ENCODE measurements at places on chromosomes 16 and 17. TPM values are rescaled to one million over a fixed set of nuclear protein-coding genes. Genes with fewer than 3 reads are reported as not detected.
A peak's percentile ranks its signal among the peaks of the same experiment; 100 is the strongest.

DNA sequence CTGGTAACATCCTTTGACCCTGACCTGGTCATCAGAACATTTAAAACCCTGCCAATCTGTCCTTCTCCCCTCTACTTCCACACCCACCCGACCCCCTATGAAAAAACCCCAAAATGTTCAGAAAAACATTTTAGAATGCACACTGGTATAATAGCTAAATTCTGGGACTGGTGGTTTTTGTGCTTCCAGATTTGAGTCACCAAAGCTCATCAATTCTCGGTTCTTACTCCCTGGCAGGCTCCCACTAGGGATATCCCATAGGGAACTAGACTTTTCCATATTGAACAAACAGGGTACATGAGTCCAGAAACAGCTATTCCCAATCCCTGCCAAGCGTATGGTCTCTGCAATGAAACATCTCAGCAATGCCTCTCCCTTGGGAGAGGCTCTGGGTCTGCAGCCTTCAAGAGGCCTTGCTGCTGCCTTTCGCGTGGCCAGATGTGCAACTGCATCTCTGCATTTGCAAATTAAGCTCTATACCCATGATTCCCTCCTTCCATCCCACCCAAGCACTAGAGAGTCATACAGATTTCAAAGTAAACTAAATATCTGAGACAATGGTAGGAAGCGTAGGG, 67.7 kb downstream of the SMG6 start:
- no peak overlapping the region for H3K4me3 ChIP-seq
- DNase-seq = no peak
- no peak overlapping the region for H3K27ac ChIP-seq
- H3K36me3 ChIP-seq = peaks cover 51% of the 10 kb centered on the region
- peaks cover 61% of the 10 kb centered on the region for H3K4me1 ChIP-seq
- H3K27me3 ChIP-seq = no peaks in the 10 kb centered on the region

DNA sequence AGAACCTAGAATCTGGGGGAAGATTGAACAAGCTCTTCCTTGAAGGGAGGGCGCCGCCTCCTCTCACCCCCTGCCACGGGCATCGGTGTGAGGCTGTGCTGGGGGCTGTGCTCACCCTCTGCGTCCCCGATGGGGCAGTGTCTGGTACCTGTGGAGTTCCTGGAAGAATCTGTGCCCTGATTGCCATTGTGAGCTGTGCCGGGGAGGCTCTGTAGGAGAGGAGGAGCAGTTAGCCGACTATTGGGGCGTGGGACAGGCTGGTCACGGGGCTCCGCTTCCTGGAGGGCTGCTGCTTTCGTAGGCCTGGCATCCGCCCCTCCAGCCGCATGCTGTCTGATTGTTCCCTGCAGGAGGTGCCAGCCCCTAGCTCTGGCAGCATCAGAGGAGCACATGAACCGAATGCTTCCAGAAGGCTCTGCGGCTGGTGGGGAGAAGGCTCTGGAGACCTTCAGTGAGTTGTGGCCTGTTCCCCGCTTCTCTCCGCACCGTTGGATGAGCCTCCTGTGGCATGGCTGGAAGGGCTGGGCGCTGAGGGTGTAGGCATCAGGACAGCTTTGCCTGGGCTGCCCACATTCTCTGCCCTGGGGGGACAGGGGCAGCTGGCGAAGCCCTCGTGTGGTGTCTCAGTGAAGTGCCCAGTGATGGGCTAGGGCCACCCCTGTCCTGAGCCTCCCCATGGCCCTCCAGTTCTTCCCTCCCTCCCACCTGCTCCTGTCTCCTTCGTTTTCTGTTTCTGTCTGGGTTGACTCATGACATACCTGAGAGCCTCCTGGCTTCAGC, 86.9 kb downstream of the SEC14L1 start:
- H3K27me3 ChIP-seq = no peaks in the 10 kb centered on the region
- H3K27ac ChIP-seq = no peak overlapping the region
- DNase-seq = no peak
- no peaks in the 10 kb centered on the region for H3K4me1 ChIP-seq
- H3K4me3 ChIP-seq = no peak overlapping the region

GRCh38 chr17:63096426-63096825, 130.4 kb downstream of the TANC2 start:
- DNase-seq = no peak
- H3K4me1 ChIP-seq = no peaks in the 10 kb centered on the region
- H3K27ac ChIP-seq = no peak overlapping the region
- no peaks in the 10 kb centered on the region for H3K27me3 ChIP-seq

DNA sequence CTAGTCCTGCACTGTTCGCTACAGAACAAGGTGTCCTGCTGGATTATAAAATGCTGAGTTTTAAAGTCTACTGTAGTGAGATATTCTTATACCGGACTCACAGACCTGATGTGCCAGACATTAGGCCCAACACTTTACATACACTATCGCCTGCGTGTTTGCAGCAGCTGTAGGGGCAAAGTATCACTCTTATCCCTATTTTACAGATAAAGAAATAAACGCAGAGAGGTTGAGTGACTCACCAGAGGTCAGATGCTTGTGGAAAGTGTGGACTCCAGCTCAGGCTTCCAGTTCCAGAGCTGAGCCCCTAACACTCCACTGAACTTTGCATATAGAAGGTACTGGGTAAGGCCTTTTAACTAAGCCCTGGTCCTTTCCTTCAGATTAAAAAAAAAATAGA, 47.4 kb downstream of the PLXDC1 start:
- H3K36me3 ChIP-seq = no peaks in the 10 kb centered on the region
- H3K4me1 ChIP-seq = peaks cover 2% of the 10 kb centered on the region
- H3K27ac ChIP-seq = no peak overlapping the region
- no peak for DNase-seq
- H3K4me3 ChIP-seq = no peak overlapping the region
- peaks cover 2% of the 10 kb centered on the region for H3K27me3 ChIP-seq

DNA sequence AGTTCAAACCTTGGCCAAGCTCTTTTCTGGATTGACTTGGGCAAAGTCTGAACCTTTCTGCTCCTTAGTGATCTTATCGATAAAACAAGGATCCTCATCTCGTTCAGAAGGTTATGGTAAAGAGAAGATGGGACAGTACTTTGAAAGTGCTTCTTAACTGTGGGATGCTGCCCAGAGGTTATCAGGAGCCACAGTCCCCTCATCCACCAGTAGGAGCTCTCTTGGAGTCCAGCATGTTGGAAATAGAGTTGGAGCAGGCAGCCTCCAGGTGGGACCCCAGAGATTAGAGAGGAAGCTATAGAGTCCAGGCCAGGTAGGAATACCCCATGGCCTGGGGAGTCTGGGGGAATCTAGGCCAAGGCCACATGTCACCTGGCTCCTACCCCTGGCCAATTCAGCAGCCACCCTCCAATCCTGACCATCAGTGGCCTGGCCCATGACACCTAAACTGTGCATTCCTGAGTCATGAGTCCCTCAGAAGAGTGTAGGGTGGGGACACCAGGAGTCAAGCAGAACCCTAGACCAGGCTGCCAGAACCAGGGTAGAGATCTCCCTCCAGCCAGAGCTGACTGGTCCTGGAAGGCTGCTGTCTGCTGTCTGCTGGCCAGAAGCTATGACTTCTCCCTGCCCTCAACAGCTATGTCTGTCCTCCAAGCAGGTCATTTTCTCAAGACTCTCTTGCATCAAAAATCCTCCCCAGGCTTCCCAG, 144.3 kb downstream of the AIPL1 start:
- H3K4me1 ChIP-seq = no peaks in the 10 kb centered on the region
- H3K27me3 ChIP-seq = no peaks in the 10 kb centered on the region
- no peaks in the 10 kb centered on the region for H3K36me3 ChIP-seq
- DNase-seq = no peak
- H3K27ac ChIP-seq = no peak overlapping the region

DNA sequence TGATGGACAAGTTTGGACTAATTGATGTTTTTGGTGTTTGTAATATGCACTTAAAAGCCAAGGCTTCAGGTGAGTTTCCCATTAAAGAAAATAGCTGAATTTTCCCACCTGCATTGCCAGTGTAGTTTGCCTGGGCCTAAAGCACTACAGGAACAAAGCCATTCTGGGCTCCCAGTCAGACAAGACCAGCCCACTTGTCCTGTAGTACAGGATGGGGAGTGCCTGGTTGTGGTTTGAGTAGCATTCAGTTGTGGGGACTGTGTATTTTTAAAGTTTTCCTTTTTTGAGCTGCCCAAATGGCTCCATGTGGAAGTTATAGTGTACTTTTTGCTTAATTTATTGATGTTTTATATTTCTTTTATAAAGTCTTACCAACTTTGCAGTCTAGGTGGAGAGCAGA, 91.7 kb downstream of the TANGO6 start:
- no peaks in the 10 kb centered on the region for H3K27me3 ChIP-seq
- H3K36me3 ChIP-seq = peaks cover 37% of the 10 kb centered on the region

DNA sequence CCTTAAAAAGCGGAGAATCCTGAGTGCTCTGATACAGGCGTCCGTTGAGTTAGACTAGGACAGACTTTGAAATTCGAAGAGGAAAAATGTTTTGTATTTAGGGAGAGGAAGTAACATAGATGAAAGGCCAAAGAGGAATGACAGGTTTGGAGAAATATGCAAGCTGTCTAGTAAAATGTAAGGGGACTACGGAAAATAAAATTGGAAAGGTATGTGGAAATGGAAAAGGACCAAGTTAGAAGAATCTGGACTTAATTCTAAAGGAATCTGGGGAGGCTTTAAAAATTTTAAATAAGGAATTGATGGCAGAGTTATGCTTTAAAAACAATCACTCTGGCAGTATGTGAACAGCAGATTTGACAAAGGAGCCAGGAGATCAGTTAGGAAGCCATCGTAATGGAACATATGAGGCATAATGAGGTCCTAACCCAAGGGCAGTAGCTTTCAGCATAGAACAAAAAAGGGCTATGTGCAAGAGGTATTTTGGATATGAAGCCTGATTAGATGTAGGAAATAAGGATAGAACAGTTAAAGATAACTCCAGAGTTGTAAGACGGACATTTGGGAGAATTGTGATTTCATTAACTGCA, 38.3 kb downstream of the CYB561 start:
- H3K27ac ChIP-seq = no peak overlapping the region
- no peak for DNase-seq
- no peak overlapping the region for H3K4me3 ChIP-seq
- H3K4me1 ChIP-seq = peaks cover 2% of the 10 kb centered on the region
- H3K36me3 ChIP-seq = no peaks in the 10 kb centered on the region

DNA sequence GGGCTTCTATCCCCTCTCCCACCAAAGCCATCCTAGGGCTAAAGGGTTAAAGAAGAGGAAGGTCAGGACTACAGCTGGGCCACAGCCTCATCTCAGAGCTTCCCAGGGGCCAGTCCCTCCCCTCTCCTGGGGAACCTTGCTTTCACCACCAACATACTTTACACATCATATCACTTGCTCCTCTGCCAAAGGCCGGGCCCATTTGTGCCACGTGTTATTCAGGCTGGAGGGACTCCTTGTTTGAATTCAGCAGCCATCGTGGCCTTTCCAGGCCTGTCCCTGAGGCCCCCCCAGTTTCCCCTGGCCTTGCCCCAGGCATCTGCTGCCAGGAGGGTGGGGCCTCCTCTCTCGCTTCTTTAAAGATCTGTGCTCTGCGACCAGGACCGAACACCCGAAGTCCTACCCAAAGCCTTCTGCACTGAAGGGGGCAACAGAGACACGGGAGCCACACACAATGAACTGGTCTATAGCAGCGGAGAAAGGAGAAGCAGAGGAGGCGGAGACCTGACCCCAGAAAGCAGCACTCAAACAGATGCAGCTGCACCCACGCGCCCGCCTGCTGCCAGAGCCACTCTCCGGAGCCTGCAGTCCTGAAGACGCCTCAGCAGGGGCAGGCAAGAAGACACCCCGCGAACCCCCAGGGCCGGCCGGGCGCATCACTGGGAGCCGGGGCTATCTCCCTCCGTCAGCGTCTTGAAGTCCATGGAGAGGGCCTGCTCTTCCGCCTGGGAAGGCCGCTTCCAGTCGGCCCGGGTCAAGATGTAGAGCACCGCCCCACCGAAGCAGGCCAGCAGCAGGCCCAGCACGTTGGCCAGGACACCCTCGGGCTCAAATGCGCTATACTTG, 12.1 kb downstream of the CYB561 start:
- peak overlapping the region; percentile 9 for H3K27ac ChIP-seq
- no peak for DNase-seq
- H3K4me1 ChIP-seq = peaks cover 41% of the 10 kb centered on the region
- no peaks in the 10 kb centered on the region for H3K27me3 ChIP-seq
- no peak overlapping the region for H3K4me3 ChIP-seq

- H3K27me3 ChIP-seq = no peaks in the 10 kb centered on the region
- no peaks in the 10 kb centered on the region for H3K36me3 ChIP-seq
- H3K27ac ChIP-seq = no peak overlapping the region
- DNase-seq = no peak
- no peaks in the 10 kb centered on the region for H3K4me1 ChIP-seq
- H3K4me3 ChIP-seq = no peak overlapping the region
These were observed 79.1 kb downstream of the GRIN2A start for GRCh38 chr16:10103118-10103517.

FAM83G gene
- total RNA-seq = 15.7 TPM
